NCI-H510A treated with DMSO at 0.1 percent for 48 hours (cell line): ENCODE measurements at places on chromosomes 13 and 19.

GRCh38 chr13:90414691-90415596 lies 932.5 kb upstream of the MIR17HG start:
- peak; percentile 82 for DNase-seq

DNA sequence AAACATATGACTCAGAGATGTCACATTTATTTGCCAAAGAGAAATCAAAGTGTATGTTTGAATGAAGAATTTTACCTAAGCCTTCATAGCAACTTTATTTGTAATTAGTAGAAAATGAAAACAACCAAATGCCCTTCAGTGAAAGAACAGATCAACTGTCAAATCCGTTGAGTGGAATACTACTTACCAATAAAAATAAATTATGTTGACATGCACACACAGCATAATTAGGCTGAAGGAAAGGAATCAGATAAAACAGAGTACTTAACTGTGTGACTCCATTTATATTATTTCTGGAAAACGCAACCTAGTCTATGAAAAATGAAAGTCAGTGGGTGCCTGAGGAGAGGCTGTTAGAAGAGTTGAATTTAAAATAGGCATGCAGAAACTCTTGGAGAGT lies 1034.6 kb upstream of the PCDH9 start:
- DNase-seq, result no peak

DNA sequence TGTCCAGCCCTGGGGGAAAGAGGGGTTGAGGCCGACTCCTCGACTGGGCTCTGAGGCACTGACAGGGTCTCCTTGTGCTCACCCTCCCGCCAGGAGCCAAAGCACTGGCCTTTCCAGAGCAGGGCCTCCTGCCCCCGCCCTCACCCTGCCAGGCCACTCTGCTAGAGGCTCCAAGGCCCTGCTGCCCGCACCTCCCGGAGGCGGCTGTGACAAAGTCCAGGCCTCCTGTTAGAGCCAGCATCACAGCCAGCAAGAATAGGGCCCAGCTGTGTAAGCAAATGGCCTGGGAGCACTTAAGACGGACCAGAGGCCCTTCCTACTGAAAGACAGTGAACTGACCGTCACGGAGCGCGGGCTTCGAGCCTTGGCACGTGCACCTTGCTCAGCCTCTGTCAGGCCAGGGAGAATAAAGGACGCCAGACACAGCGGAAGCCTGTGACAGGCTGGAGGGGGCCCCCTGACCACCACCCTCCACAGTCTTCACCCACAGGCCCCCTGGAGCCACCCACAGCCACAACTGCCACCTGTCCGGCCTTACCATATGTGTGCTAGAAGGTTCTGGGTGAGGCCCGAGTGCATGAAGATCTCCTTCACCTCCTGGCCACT lies 50.9 kb downstream of the EPS15L1 start:
- no peak for DNase-seq

DNA sequence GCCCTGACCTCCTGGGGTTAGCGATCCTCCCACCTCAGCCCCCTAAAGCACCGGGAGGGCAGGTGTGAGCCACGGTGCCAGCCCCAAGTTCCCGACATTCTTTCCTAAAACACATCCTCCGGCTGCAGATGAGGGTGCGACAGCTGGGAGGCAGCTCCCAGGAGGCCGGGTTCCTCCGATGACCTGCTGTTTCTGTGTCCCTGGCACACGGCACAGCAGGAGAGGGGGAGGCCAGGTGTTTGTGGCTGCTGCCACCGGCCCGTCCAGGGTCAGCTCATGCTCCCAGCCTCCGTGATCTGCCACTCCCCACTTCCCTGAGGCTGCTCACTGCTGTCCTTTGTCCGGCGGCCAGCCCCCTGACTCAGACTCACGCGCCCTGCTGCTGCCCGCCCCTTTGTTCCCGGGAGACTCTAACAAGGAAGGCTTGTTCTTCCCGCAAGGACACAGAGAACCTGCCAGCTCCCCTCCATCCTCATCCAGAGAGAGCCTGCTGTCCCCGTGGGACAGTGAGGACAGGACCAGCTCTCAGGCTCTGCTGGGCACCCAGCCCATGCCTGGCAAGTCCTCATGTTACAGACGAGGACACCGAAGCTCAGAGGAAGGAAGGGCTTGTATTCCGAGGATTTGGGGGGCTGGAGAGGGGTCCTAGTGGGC lies 10.6 kb upstream of the MADCAM1 start:
- no peak for DNase-seq

DNA sequence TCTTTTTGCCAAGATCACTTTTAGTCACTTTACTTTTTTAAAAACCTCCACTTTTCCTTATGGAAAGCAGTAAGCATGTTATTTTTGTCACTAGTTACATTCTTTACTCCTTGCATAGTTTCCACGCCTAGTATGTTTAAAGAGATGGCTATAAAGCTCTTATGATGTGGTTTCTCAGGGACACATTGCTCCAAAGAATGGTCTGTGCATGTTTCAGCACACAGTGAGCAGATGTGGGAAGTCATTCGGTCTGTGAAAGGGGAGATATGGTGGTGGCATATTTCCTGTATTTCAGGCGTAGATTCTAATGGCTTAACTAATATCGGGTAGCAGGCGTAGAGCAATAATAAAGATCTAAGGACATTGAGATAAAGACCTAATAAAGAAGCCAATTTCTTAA lies 180.7 kb downstream of the SLITRK6 start:
- no peak for DNase-seq

- DNase-seq, result no peak
These were observed 113.8 kb downstream of the KATNAL1 start for GRCh38 chr13:30193279-30194234.

DNA sequence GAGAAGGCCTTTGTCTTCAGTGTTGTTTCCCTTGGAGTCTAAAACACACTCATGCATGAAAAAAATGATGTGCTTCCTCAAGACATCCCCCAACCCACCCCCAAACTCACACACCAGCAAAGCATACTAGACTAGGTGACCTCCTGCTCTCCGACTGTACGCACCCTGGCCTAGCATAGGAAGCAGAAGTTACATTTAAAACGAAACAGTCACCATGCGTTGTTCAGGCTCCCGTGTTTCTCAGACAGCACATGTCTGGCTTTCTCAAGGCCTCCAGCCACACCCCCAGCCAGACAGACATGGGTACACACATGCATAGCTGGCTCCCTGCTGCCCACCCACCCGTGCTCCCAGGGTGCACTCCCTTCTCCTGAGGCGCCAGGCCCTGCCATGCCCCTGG lies 28.7 kb upstream of the C1QTNF9 start:
- no peak for DNase-seq

DNA sequence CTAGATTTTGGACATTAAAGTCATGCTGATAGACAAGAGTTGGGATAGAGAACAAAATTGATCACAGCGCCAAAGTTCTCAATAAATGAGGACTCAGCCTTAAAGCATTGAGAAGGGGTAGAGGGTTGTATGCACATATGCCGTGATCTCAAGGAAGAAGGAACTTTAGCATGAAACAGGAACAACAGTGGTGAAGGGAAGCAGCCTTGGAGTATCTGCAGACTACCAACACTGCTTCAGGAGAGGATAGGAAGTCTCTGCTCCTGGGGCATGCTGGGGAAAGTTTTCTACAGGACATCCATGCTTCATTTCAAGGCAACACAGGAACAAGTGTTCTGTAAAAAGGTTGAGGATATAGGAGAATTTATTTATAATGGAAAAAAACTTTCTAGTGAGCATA lies 111.9 kb upstream of the MLNR start:
- DNase-seq, result no peak
